ENCODE measurements at places on chromosomes 13 and 19.

- no peak for DNase-seq
These were observed 15.8 kb downstream of the YIPF2 start for GRCh38 chr19:10912619-10913018.

GRCh38 chr19:38596057-38596981 is 21.4 kb downstream of the MAP4K1 start:
- DNase-seq = no peak

GRCh38 chr19:49889687-49890348 is 6.9 kb downstream of the IL4I1 start:
- peak; percentile 45 for DNase-seq

- no peak for DNase-seq
These were observed 9.9 kb downstream of the TNFRSF19 start for GRCh38 chr13:23579896-23580683.

- DNase-seq = no peak
These were observed 793.7 kb downstream of the SLITRK5 start for GRCh38 chr13:88464851-88465250.

All from activated T-helper 1 cell treated with anti-CD3 and anti-CD28 coated beads, Interleukin-2, amount 50 U/mL, for 16 hours (primary cell).